ENCODE measurements at places on chromosomes 12 and 14. TPM values are rescaled to one million over a fixed set of nuclear protein-coding genes. Genes with fewer than 3 reads are reported as not detected.

Gene RPS6KL1
- 19.1 TPM for total RNA-seq

Gene HSPB8
- total RNA-seq, result 572 TPM

Gene MAP3K9
- 1.7 TPM for total RNA-seq

Gene CFAP251
- total RNA-seq, result 1.3 TPM

Gene SERPINA9
- total RNA-seq, result not detected

Gene VDR
- total RNA-seq, result 0.35 TPM

Gene PAPLN
- total RNA-seq, result 2.5 TPM

Gene LACRT
- total RNA-seq, result not detected

Gene BIN2
- 2.0 TPM for total RNA-seq

Gene NCAPD2
- 11.6 TPM for total RNA-seq

Gene BEST3
- 0.30 TPM for total RNA-seq

Gene B4GALNT3
- total RNA-seq, result 36.6 TPM

Gene KRT2
- not detected for total RNA-seq

Gene IAPP
- total RNA-seq, result not detected

Gene PPP4R4
- total RNA-seq, result 0.16 TPM

Gene HSP90B1
- total RNA-seq, result 402 TPM

Gene NUAK1
- 42.1 TPM for total RNA-seq

Gene FOXN4
- not detected for total RNA-seq

Gene LTBP2
- 7.6 TPM for total RNA-seq

Gene OAS2
- 5.0 TPM for total RNA-seq

Gene OR6C2
- total RNA-seq, result not detected

Gene CMKLR1
- 10.6 TPM for total RNA-seq

Gene SERPINA12
- total RNA-seq, result not detected

Gene FAM181A
- not detected for total RNA-seq

Gene FOXG1
- not detected for total RNA-seq

All from Right ventricle myocardium inferior (tissue), 1 donor.